ENCODE measurements at places on chromosomes 5 and 9.

DNA sequence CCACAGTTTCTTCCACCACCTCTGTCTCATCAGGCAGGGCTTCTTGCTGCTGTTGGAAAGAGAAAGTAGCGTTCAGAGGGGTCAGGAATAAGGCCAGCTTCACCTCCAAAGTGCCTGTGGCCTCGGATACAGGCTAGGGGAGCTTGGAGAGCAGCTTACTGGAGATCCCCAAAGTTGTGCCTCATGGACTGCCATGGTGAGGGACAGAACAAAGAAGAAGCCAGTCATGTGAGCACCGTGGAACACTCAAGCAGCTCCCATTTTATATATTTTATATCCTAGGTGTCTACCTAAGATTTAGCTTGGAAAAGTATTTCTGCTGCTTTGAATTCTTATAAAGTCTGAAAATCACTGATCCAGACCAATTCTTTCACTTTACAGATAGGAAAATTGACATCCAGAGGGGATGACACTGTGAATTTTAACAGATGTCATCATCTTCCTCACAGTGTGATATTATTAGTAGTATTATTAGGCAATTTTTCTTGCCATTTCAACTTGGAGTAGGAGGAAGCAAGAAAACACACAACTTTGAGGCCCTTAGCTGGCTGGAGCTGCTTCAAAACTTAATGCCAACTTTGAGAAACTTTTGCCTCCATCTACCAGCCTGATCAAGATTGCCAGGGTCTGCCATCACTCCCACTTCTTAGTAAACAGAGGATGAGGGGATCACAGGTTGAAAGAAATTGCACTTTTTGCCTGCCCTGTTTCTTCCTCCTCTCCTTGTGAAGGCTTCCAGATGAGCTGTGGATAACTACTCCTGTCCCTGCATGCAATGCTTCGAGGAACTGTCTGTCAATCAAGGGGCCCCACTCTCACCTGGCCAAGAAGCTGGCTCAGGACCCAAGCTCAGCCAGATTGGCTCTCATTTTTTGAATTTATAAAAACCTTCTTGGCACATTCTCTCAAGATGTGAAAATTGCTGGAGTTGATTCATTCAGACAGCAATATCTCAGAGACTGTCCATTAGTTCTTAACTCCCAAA, 11.8 kb downstream of the SPARC start:
- no peak for DNase-seq

DNA sequence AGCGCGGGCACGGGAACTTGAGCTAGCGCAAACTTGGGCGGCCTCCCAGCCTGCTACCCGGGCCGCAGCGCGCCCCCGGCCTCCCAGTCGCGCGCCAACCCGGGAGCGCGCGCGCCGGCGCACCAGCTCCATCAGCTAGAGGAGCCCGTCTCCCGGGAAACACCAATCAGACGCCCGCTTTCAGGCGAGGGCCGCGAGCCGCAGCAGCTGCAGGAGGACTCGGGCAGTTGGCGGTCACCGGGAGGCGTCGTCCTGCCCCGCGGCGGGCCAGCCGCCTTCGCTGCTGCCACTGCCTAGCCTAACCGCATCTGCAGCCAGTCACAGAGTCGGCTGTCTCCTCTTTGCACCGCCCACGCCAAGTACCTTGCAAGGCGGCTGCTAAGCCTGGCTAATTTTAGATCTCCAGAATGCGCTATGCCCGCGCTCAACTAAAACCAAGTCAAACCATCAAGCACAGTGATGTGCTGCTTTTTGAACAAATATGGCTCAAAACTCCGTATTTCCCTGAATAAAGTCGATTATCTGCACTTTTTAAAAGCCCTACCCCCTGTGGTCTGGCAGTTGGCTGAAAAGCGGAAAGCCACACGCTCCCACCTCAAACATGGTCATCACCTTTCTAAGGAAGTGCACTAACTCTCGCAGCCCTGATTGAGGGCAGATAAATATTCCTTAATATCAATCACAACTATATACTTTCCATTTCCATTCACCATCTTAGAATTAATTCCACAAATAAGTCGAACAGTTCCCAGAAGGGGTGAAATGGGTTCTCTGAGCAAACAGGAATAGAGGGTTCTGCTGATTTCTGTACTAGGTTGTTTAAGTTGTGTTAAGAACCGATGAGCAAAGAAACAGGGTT, 221.8 kb downstream of the MEF2C start:
- peak; percentile 99 for DNase-seq

- no peak for DNase-seq
Measured at GRCh38 chr9:14004110-14004509, 309.8 kb downstream of the NFIB start.

DNA sequence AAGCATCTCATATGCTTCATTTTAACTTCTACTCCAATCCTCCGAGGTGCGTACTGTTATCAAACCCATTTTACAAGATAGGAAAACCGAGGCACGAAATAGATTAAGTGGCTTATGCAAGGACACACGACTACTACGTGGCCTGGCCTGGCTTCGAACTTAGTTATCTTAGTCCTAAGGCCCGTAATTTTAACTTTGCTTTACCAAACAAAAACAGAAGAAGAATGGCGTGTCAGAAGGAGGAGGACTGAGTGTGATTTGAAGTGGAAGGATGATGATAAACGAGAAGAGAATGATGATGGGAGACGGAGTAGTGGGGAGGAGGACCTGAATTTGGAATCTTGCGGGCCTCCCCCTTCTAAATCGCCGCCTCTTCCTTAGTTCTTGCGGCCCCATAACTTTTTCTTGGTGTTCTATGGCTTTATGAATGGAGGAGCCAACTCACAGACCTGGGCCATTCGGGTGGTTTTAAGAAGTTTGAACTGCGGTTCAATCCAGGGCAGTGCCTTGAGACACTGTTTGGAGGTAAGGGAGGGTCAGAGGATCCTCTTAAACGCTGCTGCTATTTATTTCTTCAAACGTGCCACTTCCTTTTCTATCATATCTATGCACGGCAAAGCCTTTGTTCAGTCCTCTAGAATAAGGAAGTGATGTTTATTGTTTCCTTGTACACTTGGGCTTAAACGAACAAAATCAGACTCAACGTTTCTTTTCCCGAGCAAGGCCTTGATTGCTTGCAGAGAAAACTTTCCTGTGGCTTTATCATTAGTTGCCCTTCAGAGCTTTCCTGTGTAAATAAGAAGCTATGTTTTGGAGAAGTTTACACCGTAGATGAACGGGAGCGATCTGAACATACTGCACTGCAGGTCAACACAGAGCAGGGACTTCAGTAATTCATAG, 795 bp downstream of the CNOT8 start:
- DNase-seq, result peak; percentile 22

GRCh38 chr9:2016408-2017330, 1.5 kb downstream of the SMARCA2 start:
- DNase-seq, result peak; percentile 85

- DNase-seq, result peak; percentile 53
Measured at GRCh38 chr5:98513380-98513779, 260.1 kb upstream of the RGMB start.

DNA sequence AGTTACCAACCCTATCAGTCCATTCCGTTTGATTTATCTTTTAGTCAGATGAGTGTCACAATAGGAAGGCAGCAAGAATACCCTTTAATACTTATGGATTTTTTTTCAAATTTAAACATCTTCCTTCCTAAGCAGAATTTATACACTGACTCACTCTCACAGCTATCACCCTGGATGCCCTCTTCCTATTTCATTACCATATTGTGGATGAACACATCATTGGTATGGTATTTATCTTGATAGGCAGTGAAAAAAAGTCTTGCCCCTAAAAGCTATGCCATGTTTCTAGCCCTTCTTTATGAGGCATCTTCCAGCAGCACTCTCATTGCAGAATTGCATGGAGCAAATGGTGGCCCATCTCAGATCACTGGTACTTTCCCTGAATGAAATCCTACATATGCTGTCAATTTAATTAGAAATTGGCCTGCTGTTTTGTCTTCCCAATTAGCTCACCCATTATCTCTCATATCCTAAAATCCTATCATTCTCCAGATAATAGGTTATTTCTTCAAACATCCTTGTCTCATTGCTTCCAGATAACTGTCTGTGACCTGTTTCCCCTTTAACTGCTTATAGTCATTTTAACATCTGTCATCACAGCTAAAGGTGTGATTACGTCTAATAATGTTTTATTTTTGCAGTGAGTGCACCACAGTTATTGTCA, 433.5 kb upstream of the POU5F2 start:
- DNase-seq, result no peak

- no peak for DNase-seq
Measured at GRCh38 chr9:78028926-78029325, 2.7 kb downstream of the GNAQ start.

GRCh38 chr9:98838868-98839565, 31.5 kb downstream of the GALNT12 start:
- DNase-seq, result no peak

DNA sequence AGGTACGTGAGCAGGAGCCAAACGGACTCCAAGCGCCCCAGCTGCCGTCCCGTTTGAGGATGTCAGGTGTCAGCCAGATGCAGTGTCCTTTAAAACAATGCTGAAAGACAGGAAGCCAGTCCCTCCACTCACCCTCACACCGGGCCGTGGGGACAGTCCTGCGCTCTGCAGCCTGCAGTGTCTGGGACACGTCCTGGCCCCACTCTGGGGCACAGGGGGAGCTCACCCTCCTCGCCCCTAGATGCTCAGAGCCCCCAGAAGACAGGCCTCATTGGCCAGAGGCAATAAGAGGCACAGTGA, 79.7 kb downstream of the ZNF354C start:
- DNase-seq, result no peak

DNA sequence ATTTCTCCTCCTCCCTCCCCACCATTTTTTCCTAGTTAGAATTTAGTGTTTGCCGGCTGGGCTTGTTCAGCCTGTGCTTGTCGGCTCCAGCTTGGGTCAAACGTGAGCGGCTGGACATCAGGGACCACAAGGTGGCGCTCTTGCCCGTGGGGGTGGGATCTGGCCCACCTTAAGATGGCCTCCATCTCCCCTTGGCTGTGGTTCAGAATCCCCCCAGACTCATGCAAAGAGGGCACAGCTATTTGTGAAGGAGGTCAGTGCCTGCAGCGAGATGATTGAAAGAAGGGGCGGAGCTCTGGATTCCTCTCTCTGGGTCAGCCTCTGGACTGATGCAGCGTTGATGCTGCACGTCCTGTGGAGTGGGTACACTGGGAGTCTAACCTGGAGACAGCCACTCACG, 283.3 kb upstream of the TUT7 start:
- DNase-seq, result peak; percentile 89

Data from retina (tissue), 1 donor.